ENCODE measurements at places on chromosomes 1 and 21.

DNA sequence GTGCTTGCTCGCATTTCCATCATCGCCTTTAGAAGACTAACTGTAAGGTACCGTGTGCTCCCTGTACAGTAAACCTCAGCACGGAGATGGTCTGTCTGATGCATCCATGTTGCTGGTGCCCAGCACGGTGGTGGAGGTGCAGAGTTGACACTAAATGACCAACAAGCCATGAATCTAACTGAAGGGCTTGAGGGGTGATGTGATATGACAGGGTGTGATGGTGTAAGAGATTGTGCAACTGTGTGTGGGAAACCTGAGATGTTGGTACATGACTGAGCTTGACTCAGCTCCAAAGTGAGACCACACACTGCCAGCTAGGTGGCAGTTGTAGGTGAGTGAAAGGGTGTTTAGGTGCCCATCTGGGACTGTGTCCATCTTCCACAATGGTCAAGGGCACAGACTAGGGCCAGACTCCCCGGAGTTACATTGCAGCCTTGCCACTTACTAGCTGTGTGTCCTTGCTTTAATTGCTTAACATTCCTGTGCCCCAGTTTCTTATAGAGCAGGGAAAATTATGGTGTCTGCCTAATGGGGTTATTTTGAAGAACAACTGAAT, 21.4 kb downstream of the SLC2A1 start:
- DNase-seq = no peak

DNA sequence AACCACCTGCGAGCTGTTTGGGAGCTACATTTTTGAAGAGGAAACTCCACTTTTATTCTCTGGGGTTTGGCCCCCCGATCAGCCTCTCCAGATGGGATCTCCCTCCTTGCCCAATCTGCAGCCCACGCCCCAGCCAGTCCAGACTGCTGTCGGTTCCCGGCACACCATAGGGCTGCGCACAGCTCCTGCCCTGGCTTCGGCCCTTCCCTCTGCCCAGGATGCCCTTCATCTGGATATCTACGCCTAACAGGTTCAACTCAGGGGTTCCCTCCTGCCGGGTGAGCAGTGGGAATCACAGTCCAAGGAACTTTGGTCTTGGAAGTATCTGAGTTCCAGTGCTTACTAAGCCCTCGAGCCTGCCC, 135.3 kb downstream of the KAZN start:
- no peak for DNase-seq

GRCh38 chr1:175494950-175495349, 248.4 kb downstream of the TNR start:
- no peak for DNase-seq

- DNase-seq = no peak
Measured at GRCh38 chr1:53450225-53450624, 9.0 kb upstream of the DMRTB1 start.

- DNase-seq = no peak
Measured at GRCh38 chr1:152811050-152811449, 721 bp upstream of the LCE1B start.

GRCh38 chr1:71640998-71641397, 560.2 kb upstream of the ZRANB2 start:
- DNase-seq = no peak

DNA sequence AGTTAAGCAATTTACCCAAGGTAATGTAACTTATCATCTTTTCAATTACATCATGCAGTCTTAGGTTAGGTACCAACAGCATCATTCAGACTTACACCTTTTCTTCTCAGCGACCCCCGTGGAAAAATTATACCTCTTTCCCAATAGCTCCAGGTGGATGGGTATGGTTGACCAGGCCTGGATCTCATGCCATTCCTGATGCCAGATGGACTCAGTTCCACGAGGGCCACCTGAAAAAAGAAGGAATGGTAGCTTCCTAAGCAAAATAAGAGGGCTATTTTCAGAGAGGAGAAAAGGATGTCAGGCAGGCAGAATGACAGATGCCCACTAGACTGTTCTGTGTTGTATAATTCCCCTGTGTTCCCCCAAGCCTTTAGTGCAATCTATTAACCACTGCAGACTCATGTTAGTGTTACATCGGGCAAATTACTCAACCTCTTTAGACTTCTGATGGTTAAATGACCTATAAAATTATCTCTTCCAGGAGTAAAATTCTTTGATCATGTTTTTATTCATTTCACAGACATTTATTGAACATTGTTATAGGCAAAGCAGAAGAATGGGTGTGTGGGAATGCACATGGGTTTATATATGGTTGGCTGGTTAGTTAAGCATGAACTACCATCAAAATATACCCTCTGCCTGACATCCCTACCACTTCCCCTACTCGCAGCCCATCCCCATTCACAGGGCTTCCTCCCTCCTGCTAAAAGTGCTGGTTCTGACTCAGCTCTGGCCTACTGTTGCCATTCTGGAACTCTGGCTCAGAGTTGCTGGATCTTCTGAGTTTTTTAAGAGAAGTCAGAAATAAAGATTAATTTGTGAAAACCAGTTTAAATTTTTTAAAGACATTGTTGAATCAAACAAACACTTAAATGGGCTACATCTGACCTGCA, 10.6 kb upstream of the MYSM1 start:
- no peak for DNase-seq

DNA sequence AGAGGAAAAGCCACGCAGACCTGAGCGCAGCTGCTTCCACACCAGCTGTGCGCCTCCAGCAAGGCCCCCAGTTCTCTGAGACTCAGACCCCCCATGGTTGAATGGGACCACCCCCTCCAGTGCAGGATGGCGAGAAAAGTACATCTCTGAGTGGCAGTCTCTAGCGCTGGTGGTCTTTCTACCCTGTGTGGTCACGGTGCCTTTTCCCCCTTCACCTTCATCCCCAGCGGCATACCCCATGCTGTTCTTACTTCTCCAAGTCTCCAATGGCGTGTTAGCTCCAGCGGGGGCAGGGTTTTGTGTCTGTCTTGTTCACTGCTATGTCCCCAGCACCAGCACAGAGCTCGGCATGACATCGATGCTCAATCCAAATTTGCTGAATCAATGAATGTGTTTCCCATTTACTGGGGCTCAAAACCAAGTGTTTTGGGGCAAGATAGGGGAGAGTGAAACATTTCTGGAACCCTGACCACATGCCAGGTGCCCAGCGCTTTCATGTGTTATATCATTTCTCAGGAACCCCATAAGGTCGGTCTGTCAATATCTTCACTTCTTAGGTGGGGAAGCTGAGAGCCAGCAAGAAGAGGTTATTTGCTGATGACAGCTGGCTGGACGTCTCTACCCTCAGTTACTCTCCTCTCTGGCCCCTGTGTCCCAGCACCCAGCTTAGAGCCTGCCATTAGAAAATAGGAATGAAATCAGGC, 959 bp upstream of the SDC3 start:
- DNase-seq = peak; percentile 43

DNA sequence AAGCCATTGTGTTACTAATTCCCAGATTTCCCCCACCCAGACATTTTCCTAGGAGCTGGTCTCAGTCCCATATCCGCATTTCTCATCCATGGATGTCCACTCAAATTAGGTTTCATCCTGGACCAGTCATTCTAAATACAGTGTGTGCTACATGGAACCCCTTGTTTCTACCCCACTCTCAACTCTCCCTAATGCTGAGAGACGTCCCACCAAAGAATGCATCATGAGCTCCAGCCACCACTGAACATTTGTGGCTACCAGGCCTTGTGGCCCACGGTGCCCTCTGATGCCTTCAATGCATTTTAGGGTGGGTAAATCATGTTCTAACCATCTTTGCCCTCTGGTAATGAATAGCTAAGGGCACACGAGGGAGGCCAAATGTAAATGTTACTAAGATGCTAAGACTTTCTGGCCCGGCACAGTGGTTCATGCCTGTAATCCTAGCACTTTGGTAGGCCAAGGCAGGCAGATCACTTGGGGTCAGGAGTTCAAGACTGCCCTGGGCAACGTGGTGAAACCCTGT, 13.3 kb upstream of the RAB42 start:
- DNase-seq = no peak

DNA sequence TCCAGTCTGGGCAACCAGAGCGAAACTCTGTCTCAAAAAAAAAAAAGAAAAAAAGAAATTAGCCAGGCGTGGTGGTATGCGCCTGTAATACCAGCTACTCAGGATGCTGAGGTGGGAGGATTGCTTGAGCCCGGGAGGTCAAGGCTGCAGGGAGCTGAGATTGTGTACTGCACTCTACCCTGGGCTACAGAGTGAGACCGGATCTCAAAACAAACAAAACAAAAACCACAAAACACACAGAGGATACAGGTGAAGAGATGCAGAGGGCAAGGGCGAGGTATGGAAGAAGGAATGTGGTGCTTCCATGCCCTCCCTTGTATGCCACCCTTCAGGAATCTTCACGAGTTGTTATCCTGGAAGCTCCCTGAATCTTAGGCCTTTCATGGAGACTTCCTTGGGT, 68.5 kb downstream of the NDUFS5 start:
- no peak for DNase-seq

DNA sequence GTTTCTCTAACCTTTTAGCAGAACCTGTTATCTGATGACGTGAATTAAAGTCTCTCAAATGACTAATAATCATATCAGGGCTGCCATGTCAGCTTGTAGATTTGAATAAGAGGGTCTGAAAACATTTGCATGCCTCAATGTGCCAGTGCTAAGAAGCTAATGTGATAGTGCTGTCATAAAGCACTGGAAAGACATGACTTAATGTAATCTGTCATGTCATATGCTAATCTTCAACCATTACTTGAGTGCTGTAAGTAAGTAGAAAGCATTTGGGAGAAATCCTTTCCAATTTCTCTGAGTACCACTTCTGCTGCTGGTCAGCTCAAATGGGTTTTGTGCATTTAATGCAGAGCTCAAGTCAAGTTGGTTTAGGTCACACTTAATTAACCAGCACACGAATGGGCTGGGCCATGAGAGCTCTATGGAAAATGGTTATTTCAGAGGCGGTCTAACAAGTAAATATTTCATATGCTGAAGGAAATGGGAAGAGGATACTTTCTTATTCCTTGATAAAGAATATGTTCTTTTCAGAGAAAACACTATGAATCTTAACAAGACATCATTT, 609.2 kb downstream of the LMO4 start:
- DNase-seq = no peak

GRCh38 chr1:7614576-7615074, 156.5 kb upstream of the VAMP3 start:
- DNase-seq = no peak

GRCh38 chr1:247332623-247333361, 1.1 kb upstream of the ZNF496 start:
- peak; percentile 63 for DNase-seq

DNA sequence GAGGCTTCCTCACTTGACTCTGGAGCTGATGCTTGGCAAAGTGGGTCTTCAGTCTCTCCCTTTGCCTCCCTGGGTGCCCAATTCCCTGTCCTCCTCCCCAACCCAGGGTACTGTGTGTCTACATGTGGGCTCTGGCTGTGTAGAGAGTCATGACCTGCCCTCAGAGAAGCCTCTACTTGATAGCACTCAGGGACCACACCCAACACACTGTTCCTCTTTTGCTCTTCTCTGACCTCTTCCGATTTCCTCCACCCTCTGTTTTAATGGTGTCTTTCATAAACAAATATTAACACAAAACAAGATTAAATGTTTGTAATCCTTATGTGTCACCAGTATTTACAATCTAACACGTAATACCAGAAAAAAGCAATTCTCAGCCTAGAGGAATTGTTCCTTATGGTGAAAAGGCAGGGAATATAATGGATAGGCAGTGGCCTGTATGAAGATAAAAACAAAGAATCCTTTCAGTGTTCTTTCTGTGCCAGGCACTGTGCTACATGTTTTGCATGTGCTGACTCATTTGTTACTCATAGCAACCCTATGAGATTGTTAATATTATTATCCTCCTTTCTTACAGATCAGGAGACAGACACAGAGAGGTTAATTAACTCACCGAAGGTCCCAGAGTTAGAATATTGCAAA, 58.2 kb downstream of the HSD3B1 start:
- DNase-seq = no peak

- no peak for DNase-seq
Measured at GRCh38 chr1:51444096-51444495, 75.0 kb downstream of the EPS15 start.

DNA sequence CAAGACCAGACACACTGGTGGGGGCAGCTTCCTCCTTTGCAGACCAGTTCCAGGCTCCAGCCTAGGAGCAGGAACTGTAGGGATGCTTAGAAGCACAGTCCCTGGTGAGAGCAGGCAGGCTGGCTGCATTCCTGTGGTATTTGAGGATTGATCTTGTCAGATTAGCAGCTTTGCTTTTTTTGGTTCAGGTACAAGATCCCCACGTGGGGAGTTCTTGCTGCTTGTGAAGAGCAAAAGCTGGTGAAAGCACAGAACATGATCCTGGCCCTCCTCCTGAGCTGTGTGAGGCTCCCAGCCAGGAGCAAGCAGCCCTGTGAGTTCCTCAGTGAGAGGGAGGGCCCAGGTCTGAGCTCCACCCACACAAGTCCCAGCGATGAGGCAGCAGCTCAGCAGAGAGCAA, 75.3 kb upstream of the ARTN start:
- DNase-seq = peak; percentile 69

- DNase-seq = no peak
Measured at GRCh38 chr1:224671076-224671475, 55.0 kb downstream of the CNIH3 start.

DNA sequence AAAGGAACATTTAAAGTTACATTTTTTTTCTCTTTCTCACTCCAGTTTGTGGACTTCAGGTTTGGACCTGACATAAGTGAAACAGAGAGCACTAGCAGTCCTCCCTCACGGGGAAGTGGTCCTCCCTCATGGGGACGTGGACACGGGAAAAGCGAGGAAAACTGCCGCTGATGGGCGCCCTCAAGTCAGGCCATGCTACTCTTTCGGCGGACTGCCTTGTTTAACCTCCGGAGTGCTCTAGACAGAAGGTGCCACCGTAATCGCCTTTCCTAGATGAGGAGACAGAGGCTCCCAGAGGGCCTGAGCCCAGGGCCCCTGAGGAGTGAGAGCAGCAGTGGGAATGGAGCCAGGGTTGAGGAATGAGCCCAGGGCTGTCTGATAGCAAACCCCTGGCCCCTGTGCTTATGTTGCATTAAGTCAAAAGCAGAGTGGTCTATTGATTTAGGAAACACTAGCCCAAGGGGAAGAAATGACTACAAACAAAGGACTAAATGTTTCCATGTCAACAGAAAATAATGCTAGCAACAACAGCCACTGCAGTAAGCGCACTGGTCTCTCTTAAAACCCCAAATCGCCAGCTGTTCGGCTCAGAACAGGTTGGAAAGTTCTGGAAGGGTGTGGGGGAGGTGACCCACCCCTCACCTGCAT, 84.1 kb downstream of the DMRTB1 start:
- no peak for DNase-seq

DNA sequence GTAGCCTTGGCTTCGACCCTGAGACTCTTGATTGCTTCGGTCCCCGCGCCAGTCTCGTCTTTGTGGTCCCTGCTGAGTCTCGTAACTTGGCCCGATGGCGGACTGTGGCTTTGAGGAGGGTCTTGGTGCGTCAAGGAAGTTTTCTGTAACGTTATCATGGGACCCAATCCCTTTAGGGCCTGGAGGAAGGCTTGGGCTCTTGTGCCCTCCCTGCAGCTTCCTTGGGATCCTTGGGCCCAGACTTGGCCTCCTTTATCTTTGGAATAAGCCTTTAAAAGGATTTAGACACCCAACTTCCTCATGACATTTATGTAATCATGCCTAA, 371 bp downstream of the ZMPSTE24 start:
- no peak for DNase-seq
